ENCODE measurements at places on chromosomes 13 and 19.

DNA sequence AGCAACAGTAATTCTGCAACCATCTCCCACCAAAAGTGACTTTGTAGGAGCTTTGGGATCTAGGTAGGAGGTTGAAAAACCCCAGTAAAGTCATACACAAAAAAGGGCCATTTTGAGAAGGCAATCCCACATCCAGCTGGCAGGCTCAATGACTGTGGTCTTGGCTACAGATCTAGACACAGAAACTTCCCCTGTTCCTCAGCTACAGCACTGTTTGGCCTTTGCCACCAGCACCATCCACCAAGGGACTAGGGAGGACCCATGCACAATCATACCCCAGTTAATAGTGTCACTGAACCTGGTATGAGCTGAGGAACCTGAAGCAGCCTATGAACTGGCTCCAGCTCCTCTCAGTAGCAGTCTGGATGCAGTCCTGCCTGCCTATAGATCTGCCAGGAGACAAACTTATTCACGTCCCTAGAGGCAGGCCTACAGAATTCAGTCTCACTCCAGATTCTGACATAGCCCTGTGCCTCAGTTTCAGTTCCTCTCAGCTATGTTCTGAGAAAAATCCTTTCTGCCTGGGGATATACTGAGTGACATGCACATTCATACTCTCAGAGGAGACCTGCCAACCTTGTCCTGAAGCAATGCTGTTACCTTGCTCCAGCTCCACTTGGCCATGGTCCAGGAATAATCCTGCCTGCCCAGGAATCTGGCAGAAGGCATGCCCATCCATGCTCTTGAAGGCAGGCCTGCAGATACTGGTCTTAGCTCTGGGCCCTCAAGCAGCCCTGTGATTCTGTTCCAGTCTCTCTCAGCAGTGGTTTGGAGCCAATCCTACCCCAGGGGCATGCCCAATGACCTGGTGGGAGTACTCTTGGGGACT lies 2048.3 kb upstream of the PCDH20 start:
- no peak for DNase-seq

GRCh38 chr13:43652760-43653159 lies 134.0 kb downstream of the ENOX1 start:
- DNase-seq, result no peak

DNA sequence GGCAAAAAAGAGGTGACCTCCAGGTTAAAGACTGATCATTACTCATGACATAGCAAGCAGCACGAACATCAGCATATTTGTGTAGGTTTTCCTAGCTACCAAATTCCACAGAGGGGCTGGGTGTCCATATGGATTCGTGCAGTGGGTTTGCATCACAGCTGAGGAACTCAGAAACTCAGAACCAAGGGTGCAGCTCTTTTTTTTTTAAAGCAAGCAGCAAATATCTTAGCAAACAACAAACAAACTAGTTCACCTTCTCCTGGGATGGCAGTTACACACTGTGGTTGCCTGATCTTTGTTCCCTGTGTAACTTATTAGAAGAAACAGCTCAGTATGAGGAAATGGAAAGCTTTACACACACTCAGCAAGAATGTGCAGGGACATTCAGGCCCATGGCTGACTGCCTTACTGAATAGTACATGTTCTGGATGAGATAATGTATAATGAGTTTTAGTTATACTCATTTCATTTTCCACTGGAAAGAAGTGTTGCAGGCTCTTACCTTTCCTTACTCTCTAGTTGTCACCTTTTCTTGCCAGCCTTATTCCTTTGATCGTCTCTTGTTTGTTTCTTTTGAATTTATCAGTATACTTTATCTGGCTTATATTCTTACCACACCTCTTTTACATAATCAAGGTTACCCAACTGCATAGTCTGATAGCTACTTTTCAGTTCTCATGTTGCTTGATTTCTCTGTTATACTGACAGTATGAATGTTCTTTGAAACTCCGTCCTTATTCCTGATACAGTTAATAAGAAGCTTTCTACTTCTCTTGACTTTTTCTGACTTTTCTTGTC lies 4.3 kb downstream of the NDFIP2 start:
- DNase-seq, result peak; percentile 50

DNA sequence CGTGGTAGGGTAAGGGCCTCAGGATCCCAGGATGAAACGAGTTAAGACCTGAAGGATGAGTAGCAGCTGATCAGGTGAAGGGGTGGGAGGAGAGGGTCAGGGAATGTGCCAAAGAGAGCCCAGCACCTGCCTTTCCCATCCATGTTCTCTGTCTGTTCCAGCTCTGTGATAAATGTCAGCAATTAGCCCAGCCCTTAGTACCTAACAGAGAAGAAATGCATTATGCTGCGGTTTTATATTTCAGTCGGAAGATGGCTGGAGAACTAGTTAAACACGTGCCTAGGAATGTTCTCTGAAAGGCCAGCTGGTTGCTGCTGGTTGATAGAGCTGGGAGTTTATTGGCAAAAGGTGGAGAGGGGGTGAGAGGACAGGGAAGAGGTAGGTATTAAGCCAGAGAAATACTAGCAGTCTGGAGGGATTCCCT lies 268.2 kb downstream of the SHISA2 start:
- DNase-seq, result no peak
